ENCODE measurements at places on chromosomes 6 and 20.

DNA sequence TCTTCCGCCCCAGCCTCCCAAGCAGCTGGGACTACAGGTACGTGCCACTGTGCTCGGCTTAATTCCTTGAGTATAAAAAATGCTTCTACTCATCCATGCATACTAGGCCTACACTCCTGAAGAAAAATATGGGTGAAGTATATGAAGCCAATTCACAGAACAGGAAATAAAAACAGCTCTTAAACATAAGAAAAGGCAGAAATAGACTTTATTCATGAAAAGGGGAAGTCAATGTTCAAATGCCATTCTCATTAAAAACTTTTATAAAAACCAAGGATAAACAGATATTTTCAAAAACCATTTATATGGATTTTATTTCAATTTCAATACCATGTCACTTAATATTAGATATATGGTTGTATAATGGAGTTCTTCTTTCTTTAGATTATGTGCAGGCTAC, 18.3 kb downstream of the SERPINB9 start:
- no peak for DNase-seq

- no peak for DNase-seq
Measured at GRCh38 chr20:46128310-46129151, 10.4 kb downstream of the CD40 start.

DNA sequence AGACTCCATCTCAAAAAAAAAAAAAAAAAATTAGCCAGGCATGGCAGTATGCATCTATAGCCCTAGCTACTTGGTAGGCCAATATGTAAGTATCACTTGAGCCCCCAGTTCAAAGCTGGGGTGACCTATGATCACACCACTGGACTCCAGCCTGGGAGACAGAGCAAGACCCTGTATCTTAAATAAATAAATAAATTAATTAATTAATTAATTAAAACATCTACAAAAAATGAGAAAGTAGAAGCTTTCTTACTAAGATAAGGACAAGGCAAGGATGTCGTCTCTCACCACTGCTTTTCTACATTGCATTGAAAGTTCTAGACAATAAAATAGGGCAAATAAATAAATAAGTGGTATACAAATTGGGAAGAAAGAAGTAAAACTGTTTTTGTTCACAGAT, 134.3 kb upstream of the CARMIL1 start:
- DNase-seq = no peak

DNA sequence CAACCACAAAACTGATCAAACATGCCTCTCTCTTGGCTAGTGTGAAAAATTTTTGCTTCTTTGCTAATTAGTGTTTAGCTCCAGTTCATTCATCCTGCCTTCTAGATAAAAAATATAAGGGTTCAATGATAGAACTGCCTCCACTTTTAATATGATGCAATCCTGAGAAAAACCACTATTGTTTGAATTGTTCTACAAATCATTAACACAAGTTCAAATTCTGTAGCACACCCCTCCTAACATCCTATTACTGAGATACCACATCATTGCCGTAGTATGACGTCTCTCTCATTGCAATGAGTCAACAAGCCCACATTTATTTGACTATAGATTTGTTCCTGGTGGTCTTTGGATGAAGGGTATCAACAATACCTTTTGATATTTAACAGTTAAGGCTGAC, 365.8 kb upstream of the OPRM1 start:
- no peak for DNase-seq

DNA sequence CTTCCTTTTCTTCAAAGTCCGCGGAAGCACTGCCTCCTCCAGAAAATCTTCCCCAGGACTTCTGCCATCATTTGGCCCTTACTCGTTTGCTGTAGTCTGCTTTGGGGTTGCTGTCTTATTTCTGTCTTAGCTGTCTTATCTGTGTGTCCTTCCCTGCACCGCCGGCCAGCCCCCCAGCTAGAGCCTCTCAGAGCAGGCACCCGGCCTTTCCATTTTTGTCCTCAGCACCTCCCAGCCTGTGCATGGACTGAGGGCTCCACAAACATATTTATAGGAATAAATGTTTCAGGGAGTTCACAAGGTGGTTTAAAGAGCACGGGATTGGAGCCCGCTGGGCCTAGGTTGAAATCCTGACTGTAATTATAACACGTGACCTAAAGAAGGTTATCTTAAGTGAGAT, 8.1 kb downstream of the GLP1R start:
- DNase-seq = no peak

DNA sequence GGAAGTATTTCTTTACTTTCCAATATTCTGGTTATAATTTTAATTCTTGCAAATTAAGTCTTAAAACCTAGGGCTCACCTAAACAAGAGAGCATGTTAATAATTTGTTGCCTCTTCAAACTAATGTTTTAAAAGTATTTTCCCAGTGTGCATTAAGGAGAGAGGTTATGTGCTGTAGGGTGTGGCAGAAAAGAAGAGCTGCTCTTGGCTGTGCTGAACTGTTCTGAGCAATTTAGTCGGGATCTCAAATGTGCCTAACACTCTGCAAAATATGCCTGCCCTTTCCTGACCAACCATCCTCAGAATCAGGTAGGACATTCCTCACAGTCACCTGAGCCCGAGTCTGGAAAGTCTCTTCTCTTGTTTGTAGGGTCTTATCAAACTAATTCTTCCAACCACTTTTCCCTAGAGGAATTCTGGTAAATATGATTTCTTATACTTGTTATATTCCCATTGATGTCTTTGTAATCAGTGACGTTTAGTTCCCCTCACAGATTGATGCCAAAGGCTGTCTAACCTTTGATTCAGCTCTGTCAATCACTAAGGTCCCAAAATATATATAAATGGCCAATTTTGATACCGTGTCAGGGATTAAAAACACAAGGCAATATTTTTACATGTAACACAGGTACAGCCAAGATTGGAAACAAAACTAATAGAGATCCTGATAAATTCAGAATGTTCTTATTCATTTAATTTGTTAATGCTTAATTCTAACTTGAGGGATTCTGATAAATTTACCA, 298.4 kb downstream of the ADGB start:
- DNase-seq = no peak

DNA sequence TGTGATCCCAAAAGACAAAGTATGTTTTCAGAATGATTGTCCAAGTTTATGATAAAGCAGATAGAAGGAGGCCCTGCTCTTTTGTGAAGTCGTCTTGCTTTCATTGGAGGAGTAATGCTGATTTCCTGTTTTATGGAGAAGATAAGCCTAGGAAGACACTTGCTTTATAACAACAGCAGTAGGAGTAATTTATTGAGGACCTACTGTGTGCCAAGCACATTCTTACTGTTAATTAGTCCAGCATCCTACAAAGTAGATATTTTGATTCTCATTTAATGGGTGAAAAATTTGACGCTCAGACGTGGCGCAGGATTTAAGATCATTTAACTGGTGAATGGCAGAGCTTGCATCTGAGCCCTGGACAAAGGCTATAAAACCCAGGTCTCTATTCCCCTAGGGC, 87.6 kb downstream of the ZDHHC14 start:
- no peak for DNase-seq

All from NCI-H774 (cell line).